ENCODE measurements at places on chromosomes 1 and 21. TPM values are rescaled to one million over a fixed set of nuclear protein-coding genes. Genes with fewer than 3 reads are reported as not detected.

GRCh38 chr1:199734186-199734585 lies 293.3 kb upstream of the NR5A2 start:
- no peak for DNase-seq

GRCh38 chr1:27031235-27032118 lies 18.8 kb upstream of the TENT5B start:
- DNase-seq: no peak

LCE3D gene
- not detected for total RNA-seq

DNA sequence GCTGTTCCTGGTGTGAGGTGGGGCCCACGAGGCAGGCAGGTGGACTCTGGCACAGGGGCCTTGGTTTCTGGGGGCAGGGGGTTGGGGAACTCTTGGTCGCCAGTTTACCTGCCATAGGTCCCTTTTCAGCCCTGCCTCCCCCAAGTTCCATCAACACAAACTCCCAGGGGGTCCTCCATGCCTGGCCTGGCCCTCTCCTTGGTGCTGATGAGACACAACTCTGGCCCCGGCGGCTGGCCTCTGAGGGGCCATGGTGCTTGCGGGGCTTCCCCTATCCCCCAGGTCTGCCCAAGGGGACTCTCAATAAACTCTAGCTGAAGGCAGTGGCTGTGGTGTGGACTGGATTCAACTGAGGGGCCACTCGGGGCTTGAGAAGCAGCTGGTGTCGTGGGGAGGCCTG lies 16.0 kb downstream of the HTR6 start:
- no peak for DNase-seq

DMBX1 gene
- total RNA-seq: 0.03 TPM

DNA sequence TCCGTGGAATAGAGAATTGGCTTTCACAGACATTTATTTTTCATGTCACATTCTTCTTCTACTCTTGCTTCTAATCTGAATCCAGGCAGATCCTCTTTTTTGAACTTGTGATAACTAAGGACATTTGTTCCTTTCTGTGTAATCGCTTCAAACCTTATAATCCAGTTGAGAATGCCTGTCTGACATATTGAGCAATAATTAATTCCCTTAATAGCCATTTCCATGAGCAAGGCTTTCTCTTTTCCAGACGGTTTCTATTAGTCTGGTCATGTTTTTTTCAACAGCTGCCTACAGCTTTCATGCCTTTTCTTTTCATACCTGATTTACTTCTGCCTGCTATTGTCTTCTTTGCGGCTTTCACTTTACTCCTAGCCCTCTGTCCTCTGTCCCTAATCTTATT lies 163.4 kb downstream of the CYYR1 start:
- DNase-seq: no peak

Measured in SK-MEL-5 (cell line).